ENCODE measurements at places on chromosomes 12 and 14. TPM values are rescaled to one million over a fixed set of nuclear protein-coding genes. Genes with fewer than 3 reads are reported as not detected.

DNA sequence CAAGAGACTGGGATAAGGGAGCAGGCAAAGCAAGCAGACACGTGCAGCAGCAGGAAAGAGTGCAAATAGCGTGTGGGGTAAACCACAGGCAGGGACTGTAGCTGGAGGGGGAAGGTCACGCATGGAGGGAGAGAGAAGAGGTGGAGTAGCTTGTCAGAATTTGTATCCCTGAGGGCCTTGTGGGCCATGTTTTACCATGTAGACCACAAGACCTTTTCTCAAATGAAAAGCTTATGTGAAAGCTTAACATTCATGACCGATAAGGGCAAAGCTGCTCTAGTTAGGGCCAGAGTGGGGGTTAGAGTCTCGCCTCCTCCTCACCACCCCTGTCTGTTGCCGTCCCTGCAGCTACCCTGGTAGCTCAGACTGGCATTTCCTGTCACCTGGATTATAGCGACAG, 152.9 kb upstream of the E2F7 start:
- H3K27me3 ChIP-seq = no peaks in the 10 kb centered on the region
- no peak overlapping the region for H3K4me3 ChIP-seq
- no peaks in the 10 kb centered on the region for H3K36me3 ChIP-seq

DNA sequence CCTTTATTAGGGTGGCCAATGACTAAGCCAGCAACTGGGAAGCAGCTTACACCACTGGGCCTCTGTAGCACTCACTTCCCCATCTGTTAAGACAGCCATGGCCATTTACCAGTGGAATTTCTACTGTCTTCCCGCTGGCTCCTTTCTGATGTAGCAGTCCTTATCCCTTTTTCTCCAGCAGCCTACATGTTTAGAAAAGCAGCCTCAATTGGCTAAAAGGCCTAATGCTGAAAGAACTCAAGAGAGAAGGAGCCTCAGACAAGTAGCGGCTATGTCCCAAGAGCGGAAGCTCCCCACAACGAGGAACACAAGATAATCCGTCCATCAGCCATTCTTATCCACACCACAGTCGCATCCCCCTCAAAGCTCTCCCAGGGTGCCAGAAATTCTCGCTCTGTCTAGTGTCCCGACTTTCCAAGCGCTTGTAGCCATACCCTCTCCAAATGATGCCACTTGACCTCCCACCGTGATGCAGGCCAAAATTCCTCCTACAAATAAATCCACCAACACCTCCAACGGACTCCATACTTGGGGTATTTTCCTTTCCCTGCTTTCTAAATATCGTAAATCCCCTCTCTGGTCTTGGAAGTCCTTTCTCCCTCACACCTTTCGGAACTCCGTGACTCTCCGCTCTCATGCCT, 624 bp downstream of the M6PR start:
- H3K4me1 ChIP-seq = peaks cover 41% of the 10 kb centered on the region
- H3K36me3 ChIP-seq = peaks cover 11% of the 10 kb centered on the region
- H3K27ac ChIP-seq = peak overlapping the region; percentile 90
- DNase-seq = no peak
- peak overlapping the region; percentile 99 for H3K4me3 ChIP-seq

GRCh38 chr14:78710963-78711362, 540.8 kb downstream of the NRXN3 start:
- no peaks in the 10 kb centered on the region for H3K36me3 ChIP-seq
- H3K27me3 ChIP-seq = no peaks in the 10 kb centered on the region
- no peak for DNase-seq
- H3K4me3 ChIP-seq = no peak overlapping the region
- H3K4me1 ChIP-seq = peaks cover 39% of the 10 kb centered on the region

APAF1 gene
- total RNA-seq = 29.2 TPM

CLEC14A gene
- total RNA-seq = not detected

MYH7 gene
- total RNA-seq = not detected

REP15 gene
- total RNA-seq = 1.3 TPM

ZDHHC22 gene
- 5.9 TPM for total RNA-seq

- H3K4me1 ChIP-seq = peaks cover 25% of the 10 kb centered on the region
- no peaks in the 10 kb centered on the region for H3K27me3 ChIP-seq
- H3K36me3 ChIP-seq = peaks cover 23% of the 10 kb centered on the region
These were observed 2.1 kb downstream of the UNG start for GRCh38 chr12:109099431-109100020.

GPR137C gene
- total RNA-seq = 4.2 TPM

CIDEB gene
- not detected for total RNA-seq

DNA sequence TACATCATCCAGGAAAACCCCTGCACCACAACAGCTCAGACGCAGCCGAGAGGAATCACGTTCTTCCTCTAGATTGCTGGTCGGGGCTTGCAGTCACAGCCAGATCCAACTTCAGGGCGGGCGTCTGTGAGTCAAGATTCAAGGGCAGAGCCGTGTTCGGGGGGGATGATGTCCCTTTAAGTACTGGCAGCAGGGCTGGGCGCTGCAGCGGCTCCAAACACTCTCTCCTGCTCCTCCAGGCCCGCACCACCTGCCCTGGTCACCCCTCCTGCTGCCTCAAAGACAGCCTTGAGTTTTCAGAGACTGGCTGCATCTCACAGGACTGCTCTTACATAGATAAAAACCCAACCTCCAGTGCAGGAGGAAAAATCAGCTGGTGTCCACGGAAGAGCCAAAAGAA, 68.3 kb downstream of the KDM2B start:
- no peak for DNase-seq
- H3K4me1 ChIP-seq = peaks cover 6% of the 10 kb centered on the region
- H3K4me3 ChIP-seq = no peak overlapping the region

DNA sequence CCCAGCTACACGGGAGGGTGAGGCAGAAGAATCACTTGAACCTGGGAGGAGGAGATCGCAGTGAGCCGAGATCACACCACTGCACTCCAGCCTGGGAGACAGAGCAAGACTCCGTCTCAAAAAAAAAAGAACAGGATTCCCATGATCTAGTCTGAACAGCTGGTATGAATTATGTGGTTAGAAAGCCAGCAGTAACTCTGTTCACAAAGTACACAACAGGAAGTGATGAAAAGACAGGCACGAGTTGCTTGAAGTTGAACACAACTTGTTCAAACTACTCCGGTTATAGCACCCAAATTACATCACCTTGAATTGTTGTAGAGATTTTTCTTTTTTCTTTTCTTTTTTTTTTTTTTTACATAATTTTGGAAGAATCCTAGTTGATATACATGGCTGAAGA, 238.8 kb upstream of the RGS6 start:
- no peak overlapping the region for H3K27ac ChIP-seq
- H3K4me3 ChIP-seq = no peak overlapping the region
- H3K4me1 ChIP-seq = peaks cover 10% of the 10 kb centered on the region
- no peaks in the 10 kb centered on the region for H3K27me3 ChIP-seq

DNA sequence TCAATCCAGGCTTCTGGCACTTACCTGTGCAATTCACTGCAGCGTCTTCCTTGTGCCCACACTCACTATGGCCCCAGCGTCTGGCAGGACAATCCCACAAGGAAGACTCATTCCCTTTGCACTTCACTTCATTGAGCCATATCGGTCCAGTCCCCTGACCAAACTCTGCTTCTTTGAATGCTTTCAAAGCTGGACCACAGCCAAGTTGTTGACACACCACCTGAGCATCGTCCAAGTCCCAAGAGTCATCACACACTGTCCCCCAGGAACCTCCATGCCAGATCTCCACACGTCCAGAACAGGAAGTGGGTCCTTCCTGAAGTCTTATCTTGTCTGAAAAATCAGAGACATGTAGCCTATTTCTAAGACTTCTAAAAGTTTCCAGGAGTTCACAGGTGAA, 20.2 kb downstream of the CD163 start:
- H3K27me3 ChIP-seq = no peaks in the 10 kb centered on the region
- no peak for DNase-seq
- no peaks in the 10 kb centered on the region for H3K36me3 ChIP-seq
- no peaks in the 10 kb centered on the region for H3K4me1 ChIP-seq
- H3K4me3 ChIP-seq = no peak overlapping the region

DNA sequence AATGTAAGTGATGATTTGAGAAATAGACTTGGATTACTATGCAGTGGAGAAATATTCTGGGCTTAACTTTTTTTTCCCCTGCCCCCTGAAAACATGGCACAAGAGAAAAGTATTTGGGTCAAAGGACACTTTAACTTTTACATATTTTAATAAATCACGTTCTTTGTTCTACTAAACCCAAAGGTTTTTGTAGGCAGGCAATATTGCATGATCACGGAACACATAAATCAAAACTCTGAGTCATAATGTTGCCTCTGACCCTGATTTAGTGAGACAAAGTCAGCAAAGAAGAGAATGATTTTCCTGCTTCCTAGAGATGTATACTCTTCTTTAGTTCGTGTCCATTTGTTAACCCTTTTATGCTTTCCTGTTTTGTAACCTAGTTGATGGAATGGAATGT, 38.0 kb downstream of the ABCD2 start:
- H3K36me3 ChIP-seq = peaks cover 8% of the 10 kb centered on the region
- peaks cover 8% of the 10 kb centered on the region for H3K4me1 ChIP-seq
- H3K27me3 ChIP-seq = no peaks in the 10 kb centered on the region
- H3K4me3 ChIP-seq = no peak overlapping the region

DNA sequence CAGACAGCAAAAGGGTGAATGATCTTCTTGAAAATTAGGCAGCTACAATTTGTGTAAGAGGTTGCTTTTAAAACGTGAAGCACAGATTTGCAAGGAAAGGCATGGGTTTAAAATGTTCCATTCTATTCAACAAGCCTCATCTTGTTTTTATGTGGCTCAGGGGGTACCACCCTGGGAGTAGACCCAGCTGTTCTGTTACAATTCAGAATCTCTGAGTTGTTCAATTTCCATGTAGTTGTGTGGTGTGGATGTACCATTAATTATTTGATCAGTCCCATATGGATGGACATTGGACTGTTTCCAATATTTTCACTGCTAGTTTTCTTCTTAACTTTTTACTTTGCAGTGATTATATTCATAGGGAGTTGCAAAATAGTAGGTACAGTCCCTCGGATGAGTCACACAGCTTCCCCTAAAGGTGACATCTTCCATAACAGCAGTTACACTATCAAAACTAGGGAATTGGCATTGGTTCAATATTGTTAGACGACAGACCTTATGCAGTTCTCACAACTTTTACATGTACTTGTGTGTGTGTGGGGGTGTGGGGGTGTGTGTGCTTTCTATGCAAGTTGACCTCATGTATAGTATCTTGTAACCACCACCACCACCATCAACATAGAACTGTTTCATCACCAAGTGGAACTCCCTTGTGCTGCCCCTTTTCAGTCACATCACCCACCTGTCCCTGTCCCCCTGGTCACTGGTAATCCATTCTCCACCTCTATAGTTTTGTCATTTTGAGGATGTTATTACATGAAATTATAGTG, 59.0 kb upstream of the CAPRIN2 start:
- H3K4me1 ChIP-seq = no peaks in the 10 kb centered on the region
- DNase-seq = no peak
- H3K36me3 ChIP-seq = no peaks in the 10 kb centered on the region
- H3K27me3 ChIP-seq = no peaks in the 10 kb centered on the region
- H3K4me3 ChIP-seq = no peak overlapping the region

GRCh38 chr14:37890095-37890494, 294.7 kb downstream of the TTC6 start:
- peaks cover 2% of the 10 kb centered on the region for H3K27me3 ChIP-seq
- no peak for DNase-seq
- H3K4me3 ChIP-seq = no peak overlapping the region
- H3K4me1 ChIP-seq = no peaks in the 10 kb centered on the region

- no peak overlapping the region for H3K4me3 ChIP-seq
- H3K27me3 ChIP-seq = no peaks in the 10 kb centered on the region
- no peak for DNase-seq
- no peak overlapping the region for H3K27ac ChIP-seq
- peaks cover 11% of the 10 kb centered on the region for H3K4me1 ChIP-seq
These were observed 500.4 kb downstream of the NELL2 start for GRCh38 chr12:44375694-44376093.

- H3K27ac ChIP-seq = no peak overlapping the region
- no peaks in the 10 kb centered on the region for H3K4me1 ChIP-seq
- peaks cover 2% of the 10 kb centered on the region for H3K27me3 ChIP-seq
- no peaks in the 10 kb centered on the region for H3K36me3 ChIP-seq
These were observed 244.3 kb downstream of the EMP1 start for GRCh38 chr12:13440844-13441243.

WNT1 gene
- total RNA-seq = 1.2 TPM

DNA sequence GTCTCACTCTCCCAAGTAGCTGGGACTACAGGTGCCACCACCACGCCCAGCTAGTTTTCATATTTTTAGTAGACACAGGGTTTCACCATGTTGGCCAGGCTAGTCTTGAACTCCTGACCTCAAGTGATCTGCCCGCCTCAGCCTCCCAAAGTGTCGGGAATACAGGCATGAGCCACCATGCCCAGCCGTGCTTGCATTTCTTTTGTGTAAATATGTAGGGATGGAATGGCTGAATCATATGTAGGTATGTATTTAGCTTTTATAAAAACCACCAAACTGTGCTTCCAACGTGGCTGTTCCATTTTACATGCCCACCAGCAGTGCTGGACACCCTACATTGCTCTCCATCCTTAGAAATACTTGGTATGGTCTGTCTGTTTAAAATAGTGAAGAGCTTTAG, 32.8 kb upstream of the CLMN start:
- H3K27me3 ChIP-seq = peaks cover 2% of the 10 kb centered on the region
- H3K36me3 ChIP-seq = peaks cover 4% of the 10 kb centered on the region
- no peak overlapping the region for H3K27ac ChIP-seq

RPS6KL1 gene
- 14.1 TPM for total RNA-seq

DNA sequence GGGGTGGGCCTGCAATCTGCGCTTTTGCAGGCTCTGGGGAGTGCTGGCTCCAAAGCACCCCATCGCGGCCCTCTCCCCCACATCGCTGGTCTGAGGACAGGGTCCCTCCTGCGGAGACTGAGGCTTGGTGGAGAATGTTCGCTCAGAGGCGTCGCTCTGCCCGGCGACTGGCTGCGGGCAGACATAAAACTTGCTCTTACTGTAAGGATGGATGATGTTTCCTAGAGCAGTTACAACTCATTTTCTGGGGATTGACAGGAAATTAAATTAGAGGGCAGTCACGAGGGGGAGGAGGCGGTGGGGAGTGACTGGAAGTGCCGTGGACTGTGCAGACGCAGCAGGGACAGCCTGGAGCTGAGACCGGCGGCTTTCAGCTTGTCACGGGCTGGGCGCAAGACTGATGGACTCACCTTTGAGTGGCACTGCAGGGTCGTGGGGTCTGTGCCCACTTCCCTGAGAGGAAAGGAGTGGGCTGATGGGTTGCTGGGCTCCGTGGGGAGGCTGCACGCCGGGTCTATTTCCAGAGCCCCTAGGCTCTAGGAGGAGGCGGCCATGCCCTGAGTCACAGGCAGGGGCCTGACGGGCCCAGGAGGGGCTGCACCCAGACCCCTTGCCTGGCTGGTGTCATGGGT, 32.8 kb downstream of the NOC4L start:
- no peaks in the 10 kb centered on the region for H3K36me3 ChIP-seq
- peaks cover 8% of the 10 kb centered on the region for H3K4me1 ChIP-seq
- H3K27ac ChIP-seq = no peak overlapping the region
- peaks cover 43% of the 10 kb centered on the region for H3K27me3 ChIP-seq

All from neural crest cell (in vitro differentiated cells).